ENCODE measurements at places on chromosomes 1 and 21.
A peak's percentile ranks its signal among the peaks of the same experiment; 100 is the strongest.

- DNase-seq: peak; percentile 31
These were observed 108.9 kb downstream of the LBR start for GRCh38 chr1:225318706-225319575.

DNA sequence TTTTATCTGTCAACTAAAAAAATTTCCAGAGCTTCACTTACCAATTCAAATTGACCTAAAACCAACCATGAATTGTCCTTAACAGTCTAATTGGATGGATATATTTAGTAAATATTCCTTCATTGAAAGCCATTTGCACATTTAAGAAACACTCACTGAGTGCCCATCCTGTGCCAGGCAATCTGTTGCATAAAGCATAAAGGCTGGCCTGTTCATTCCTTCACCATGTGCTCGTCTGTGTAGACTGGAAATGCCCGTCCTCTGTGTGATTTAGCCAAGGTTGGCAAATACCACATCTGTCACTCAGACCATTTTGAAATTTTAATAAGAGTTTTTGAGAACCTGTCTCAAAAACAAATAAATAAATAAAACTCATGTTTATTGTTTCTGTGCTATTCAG lies 57.1 kb downstream of the ZNF684 start:
- no peak for DNase-seq

- no peak for DNase-seq
These were observed 1.3 kb downstream of the ARL8A start for GRCh38 chr1:202143011-202143767.

- peak; percentile 50 for DNase-seq
These were observed 33.6 kb downstream of the NUAK2 start for GRCh38 chr1:205287767-205288559.

GRCh38 chr1:204225841-204226735 lies 12.3 kb upstream of the GOLT1A start:
- DNase-seq: no peak

GRCh38 chr1:97270508-97271307 lies 549.1 kb downstream of the PTBP2 start:
- peak; percentile 10 for DNase-seq

GRCh38 chr1:88983791-88984559 lies 8.5 kb downstream of the KYAT3 start:
- peak; percentile 69 for DNase-seq

DNA sequence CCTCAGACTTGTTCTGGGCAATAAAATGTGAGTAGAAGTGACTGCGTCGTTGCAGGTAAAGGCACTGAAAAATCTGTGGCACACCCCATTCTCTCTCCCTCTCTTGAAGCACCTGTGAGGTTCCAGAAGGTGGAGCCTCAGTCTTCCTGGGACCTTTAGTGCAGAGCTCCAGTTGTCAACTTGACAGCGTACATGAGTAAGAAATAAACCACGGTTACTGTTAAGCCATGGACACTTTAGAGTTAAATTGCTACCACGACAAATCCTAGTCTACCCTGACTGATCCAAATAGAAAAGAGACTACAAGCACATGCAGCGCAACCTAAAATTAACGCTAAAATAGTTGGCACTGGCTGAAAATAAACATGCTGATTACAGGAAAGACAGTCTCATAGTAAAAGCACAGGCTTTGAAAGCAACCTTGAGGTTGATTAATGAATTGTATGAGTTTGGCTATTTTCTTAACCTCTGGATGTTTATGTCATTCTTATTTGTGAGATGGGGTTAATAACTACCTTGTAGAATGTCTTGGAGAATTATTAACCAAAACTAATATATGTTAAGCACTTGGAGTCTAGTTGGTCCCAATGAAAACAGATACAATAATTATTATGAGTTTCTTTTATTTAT lies 93.0 kb upstream of the PLPPR4 start:
- DNase-seq: no peak

DNA sequence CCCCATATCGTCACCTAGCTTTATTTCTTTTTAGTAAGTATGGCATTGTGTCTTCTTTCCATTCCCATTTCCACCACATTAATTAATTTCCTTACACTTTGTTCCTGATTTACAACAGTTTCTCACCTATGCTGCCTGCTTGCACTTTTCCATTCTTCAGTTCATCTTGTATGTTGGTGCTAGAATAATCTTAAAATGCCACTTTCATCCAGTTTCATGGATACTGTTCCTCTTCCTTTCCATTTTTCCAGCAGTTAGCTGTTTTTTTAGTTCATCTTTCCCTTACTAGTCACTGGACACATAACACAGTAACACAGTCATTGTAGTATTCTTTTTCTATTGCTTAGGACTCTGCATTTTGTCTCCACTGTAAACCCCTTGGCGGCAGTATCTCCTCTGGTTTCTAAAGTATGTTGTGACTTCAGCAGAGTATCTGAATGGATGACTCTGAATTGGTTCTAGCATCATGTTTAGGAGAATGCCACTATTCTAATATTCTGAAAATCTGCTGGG lies 2.1 kb downstream of the CDC7 start:
- DNase-seq: peak; percentile 54

GRCh38 chr1:186943891-186944686 lies 115.3 kb downstream of the PLA2G4A start:
- no peak for DNase-seq

DNA sequence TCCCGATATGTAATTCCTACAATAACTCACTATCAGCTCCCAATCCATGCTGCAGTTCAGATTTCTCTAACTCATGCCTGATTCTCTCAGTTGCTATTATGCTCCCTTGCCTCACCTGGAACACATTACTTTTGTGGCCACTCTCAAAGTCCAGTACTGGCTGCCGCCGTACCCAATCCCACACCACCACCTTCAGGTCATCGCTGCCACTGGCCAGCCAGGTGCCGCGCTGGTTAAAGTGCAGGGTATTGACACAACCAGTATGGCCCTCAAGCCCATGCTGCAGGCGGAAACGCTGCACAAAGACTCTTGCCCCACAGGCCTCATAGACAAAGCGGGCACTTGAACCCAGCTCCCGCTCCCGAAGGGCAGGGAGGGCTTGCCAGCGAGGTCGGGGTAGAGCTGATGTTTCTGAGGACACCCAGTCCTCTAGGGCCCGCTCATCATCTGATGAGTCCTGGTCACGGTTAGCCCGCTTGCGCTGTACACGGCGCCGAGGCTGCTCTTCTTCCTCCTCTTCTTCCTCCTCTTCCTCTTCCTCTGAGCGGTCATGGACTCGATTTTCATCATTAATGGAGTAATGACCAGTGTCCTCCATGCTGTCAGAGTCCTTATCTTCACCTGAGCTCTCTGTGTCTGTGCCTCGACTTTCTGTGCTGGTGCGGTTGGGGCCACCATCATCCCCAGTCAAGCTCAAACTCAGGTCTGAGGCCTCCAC lies 22.6 kb downstream of the DCAF8 start:
- DNase-seq: no peak

GRCh38 chr1:110106013-110106941 lies 6.0 kb upstream of the UBL4B start:
- DNase-seq: peak; percentile 54

- no peak for DNase-seq
These were observed 217.4 kb upstream of the RUNX1 start for GRCh38 chr21:35266546-35266945.

GRCh38 chr1:170218257-170218650 lies 72.5 kb downstream of the NTMT2 start:
- DNase-seq: peak; percentile 49
